ENCODE measurements at places on chromosomes 11 and 22.
A peak's percentile ranks its signal among the peaks of the same experiment; 100 is the strongest.

- DNase-seq: no peak
Observed at GRCh38 chr11:78069465-78069864, 5.8 kb downstream of the THRSP start.

DNA sequence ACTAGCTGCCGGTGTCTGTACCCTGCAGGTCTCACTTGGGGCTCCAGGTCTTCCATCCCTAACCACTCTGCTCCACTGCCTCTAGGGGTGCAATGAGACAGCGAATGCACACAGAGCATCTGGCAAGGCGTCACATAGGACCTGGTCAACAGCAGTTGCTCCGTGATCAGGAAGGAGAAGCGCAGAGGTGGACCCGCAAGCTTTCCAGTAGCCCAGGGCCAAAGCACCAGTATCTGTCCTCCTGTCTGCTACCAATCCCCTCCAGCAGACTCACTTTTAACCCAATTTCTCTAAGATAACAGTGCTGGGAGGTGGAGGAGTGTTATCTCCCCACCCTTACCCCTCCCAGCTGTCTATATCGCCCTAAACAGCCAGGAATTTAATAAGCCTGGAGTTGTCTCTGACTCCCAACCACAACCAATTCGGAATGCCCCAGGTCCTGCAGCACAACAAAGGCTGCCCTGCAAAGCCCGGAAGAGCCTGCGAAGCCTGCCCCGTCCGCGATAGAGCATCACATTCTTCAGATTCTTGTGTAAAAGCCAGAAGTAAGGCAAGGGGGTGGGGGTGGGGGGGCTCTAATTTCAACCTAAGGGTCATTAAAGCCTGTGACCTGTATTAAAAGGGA, 19.3 kb downstream of the MYH9 start:
- no peak for DNase-seq

DNA sequence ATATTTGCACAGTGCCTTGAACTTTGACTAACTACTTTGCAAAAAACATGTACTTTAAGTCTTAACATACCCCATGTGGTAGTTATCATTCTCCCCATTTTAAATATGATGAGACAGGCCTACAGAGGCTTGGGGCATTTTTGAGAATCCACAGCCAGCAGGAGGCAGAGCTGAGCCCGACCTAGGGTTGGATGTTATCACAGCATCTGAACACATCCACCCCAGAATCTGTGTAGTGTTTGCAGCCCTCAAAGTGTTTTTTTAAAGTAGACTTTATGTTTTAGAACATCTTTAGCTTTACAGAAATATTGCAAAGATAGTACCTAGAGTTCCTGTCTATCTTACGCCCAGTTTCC, 17.6 kb downstream of the OTOG start:
- DNase-seq: no peak

DNA sequence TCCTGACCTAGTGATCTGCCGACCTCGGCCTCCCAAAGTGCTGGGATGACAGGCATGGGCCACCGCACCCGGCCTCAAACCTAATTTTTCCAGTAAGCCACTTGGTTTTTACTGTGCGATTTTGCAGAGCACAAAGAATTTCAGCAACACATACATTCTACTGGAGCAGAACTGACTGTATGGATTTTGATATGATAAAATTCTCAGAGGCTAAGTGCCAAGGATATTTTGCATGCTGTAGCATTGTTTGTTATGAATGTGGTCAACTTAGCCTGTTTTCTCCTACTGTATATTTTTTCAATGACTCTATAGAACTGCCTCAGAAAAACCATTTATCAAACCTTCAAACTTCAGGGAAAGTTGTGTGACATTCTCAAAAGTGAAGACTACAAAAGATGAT, 89.2 kb downstream of the FAT3 start:
- DNase-seq: no peak

- DNase-seq: no peak
Observed at GRCh38 chr11:123409456-123410217, 20.4 kb upstream of the GRAMD1B start.

DNA sequence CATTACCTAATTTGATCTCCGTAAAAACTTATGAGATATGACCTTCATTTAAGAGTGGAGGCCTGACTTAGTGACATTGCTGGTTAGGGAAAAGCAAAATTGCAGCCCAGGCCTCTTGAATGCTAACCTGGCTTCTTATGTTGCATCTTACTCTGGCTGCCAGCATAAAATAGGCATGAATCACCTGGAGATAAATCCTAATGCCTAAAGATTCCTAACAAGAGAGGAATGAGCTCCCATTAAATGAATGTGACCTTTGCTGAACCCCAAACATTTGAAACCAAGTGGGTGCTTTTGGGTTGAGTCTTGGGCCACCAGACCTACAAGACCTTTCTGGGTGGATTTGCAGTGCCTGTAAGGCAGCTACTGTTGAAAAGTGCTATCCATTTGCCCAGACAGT, 1145.6 kb upstream of the TENM4 start:
- no peak for DNase-seq

- DNase-seq: no peak
Observed at GRCh38 chr11:18209058-18209457, 27.5 kb downstream of the SAA4 start.

- DNase-seq: peak; percentile 81
Observed at GRCh38 chr22:19629720-19630419, 84.4 kb upstream of the SEPTIN5 start.

GRCh38 chr11:34194576-34195335, 89.3 kb downstream of the NAT10 start:
- DNase-seq: no peak

GRCh38 chr11:128324531-128325141, 262.7 kb downstream of the ETS1 start:
- no peak for DNase-seq

DNA sequence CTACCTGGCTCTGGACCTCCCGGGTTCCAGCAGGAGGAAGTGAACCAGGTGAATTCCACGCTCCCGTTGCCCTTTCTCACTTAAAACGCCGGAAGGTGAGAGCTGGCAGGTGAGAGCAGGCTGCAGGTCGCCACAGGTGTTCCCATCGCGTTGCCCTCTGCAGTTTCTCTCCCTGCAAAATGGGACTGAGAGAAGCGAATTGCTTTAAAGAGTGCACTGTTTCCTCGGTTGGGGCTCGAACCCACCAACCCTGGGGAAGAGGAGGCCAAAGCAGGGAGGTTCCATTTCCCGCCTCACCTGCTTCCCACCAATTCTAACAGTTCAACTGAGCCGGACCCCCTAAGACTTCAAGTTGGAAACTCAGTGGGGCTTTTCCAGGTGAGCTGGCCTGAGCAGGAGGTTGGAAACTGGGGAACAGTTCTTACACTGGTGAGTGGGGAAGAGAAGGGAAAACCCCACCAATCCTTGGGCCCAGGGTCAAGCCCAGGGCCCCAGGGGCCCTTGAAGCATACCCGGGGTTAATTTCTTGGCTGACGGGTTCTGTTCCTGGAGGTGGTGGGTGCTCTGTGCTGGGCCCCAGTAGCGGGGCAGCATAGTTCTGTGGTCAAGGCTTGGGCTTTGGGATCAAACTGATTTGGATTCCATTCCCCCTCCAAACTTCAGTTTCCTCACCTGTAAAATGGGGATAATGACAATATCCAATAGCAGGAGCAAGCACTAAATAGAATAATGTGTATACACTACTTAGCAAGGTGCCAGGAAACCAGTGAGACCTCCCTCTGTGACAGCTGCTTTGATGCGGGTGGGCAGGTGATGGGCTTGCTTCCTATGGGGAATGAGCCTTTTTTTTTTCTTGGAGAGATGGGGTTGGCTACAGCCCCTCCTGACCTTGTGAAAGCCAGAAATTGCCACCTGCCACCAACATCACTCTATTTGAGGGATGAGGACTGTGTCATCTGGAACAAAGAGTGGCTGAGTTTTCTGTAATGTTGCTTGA, 788 bp downstream of the CD82 start:
- no peak for DNase-seq

GRCh38 chr11:27408246-27408800, 45.3 kb upstream of the CCDC34 start:
- DNase-seq: no peak

DNA sequence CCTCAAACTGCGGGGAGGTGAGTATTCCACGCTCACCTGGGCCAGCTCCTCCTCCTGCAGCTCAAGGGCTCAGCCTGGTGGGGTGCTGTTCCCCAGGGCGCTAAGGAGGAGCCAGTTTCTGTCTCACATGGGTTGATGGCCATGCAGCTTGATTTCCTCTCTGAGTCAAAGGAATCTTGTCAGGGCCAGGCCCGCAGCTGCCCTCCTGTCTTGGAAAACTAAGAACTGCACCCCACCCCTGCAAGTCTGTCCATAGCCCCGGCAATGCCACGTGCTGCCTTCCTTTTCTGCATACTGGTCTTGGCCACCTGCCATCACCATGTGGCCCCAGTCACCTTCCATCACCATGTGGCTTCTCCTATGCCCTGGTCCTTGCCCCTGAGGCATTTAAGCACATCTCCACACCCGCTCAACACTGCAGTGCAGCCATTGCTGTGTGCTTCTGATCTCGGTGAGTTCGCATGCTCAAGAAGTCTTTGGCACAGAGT, 35.2 kb upstream of the CLDN5 start:
- no peak for DNase-seq

- no peak for DNase-seq
Observed at GRCh38 chr11:33291004-33291777, 34.0 kb downstream of the HIPK3 start.

DNA sequence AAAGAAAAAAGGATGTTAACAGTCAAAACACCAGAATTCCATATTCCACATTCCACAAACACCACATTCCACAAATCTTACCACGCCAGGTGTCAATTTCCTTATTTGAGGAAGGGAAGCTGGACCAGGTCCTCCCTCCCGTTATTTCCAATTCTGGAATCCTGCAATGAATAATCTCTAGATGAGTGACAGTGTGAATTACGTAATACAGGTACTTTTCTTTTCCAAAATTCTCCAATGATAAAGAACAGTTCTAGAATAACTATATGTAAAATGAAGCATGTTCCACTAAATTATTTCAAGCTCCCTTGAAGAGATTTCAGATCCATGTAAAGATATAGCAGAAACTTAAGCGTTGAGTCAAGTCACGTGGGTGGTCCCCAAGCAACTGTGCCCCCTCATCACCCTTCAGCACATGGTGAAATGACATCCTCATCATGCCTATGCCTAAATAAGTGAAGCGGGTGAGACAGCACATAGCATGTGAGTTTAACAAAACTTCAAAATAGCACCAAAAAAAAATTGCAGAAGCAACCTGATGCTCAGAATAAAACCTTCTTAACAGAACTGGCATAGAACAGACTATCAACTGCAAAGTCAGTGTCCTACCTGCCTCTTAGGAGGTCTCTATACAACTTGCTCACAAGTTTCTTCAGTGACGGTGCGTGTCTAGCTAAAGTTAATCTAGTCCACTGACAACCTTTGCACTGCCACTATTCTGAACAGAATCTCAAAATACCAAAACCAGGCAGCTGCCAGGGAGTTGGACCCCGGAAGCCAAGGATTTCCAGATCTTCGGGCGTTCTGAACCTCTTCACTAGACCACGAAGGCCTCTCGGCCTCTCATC, 876 bp downstream of the NFRKB start:
- DNase-seq: no peak

- DNase-seq: no peak
Observed at GRCh38 chr11:121757480-121758125, 304.8 kb upstream of the SORL1-AS1 start.

GRCh38 chr22:44318751-44319150, 6.0 kb upstream of the SHISAL1 start:
- no peak for DNase-seq

DNA sequence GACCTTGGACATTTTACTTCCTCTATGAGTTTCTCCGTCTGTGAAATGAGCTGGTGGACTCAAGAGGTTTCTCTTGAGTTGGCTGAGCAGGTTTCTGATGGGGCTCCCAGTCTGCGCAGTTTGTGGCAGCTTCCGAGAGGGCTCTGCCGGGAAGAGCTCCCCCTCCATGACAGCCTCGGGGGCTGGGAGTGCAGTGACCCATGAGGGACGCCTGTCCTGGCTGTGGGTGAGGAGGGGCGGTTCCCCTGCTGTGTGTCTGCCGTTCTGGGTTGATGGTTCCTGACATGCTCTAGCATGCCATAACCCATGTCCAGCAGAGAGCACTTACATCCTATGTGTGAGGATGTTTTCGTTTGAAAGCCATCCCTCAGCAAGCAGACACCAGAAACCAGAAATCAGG, 14.8 kb downstream of the CSF2RB start:
- no peak for DNase-seq

- DNase-seq: peak; percentile 10
Observed at GRCh38 chr22:48757985-48758561, 1069.6 kb downstream of the BRD1 start.

DNA sequence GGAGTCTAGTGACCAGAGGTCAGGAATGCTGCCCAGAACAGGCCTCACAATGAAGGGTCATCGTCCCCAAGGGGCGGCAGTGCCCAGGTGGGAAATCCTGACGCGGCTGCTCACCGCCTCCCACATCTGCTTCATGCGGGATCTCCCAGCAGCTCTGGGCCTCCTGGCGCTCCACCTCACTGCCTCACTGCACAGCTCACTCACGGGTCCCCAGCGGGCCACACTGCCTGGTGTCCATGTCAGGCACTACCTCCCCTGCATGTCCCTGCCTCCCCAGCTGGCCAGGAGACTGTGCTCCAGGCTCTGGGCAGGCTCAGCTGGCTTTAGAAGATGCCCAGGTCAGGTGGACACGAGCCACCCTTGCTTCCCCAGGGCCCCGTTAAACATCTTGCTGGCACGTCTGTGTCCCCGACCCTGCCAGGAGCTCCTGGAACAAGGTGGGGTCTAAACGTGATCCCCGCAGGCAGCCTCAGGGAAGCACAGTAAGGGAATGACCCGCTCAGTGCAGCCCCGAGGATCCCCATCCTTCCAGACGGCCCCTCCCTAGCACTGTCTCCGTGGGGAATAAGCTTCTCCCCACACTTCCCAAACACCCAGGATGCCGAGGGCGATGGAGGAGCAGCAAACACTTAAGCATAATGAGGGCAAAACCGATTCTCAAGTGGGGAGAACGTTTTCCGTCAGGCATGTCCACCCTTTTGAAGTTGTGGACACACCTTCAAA, 93.2 kb downstream of the TRMU start:
- DNase-seq: no peak

GRCh38 chr22:46421267-46421666, 85.8 kb downstream of the TRMU start:
- DNase-seq: no peak

GRCh38 chr11:38019072-38019775, 1421.2 kb upstream of the RAG2 start:
- no peak for DNase-seq

DNA sequence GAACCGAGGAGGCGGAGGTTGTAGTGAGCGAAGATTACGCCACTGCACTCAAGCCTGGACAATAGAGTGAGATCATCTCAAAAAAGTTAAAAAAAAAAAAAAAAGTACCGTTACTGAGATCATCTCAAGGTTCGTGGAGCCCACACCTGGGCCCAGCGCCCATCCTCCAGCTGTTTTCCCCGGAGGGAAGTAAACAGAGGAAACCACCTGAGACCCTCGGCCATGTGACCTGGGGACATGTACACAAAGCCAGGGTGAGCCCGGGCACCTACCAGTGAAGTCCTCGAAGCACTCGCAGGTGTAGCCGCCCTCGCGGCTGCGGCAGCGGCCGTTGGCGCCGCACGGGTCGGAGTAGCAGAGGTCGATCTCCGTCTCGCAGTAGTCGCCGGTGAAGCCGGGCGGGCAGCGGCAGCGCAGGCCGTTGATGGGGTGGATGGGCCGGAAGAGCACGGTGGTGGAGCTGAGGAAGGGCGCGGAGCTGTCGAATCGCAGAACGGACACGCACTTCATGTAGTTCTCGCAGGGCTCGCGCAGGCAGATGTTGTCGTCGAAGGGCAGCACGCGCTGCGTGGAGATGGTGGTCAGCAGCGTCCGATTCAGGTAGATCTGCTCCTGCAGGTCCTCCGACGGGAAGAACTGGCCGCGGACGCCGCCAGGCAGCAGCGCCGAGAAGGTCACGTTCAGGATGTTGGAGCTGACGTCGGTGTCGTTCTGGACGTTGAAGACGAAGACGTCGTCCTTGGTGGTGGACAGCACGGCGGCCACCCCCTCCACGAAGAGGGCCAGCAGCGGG, 73.8 kb downstream of the CELSR1 start:
- no peak for DNase-seq
